ENCODE measurements at places on chromosomes 16 and 17. TPM values are rescaled to one million over a fixed set of nuclear protein-coding genes. Genes with fewer than 3 reads are reported as not detected.

The TBC1D3K gene
- not detected for total RNA-seq

The HAS3 gene
- 4.1 TPM for total RNA-seq

The FUS gene
- total RNA-seq, result 42.0 TPM

The MPO gene
- under 0.01 TPM for total RNA-seq

The RND2 gene
- total RNA-seq, result 0.35 TPM

The TBX4 gene
- not detected for total RNA-seq

The STH gene
- total RNA-seq, result not detected

The PLLP gene
- total RNA-seq, result 8.4 TPM

The XPO6 gene
- total RNA-seq, result 76.8 TPM

The ZG16 gene
- total RNA-seq, result not detected

The NPTX1 gene
- total RNA-seq, result 0.07 TPM

The LDAF1 gene
- total RNA-seq, result 36.6 TPM

The IGFBP4 gene
- 138 TPM for total RNA-seq

The KRT24 gene
- total RNA-seq, result not detected

The HS3ST3A1 gene
- not detected for total RNA-seq

The PIPOX gene
- total RNA-seq, result 2.0 TPM

The GID4 gene
- total RNA-seq, result 6.1 TPM

The PLXDC1 gene
- not detected for total RNA-seq

The CLEC18C gene
- not detected for total RNA-seq

The MYADML2 gene
- not detected for total RNA-seq

The ZNF594 gene
- 2.0 TPM for total RNA-seq

The NACA2 gene
- total RNA-seq, result not detected

The ESRP2 gene
- total RNA-seq, result 0.25 TPM

The MYH2 gene
- total RNA-seq, result not detected

The IRX5 gene
- total RNA-seq, result 0.99 TPM

The ALOX15 gene
- total RNA-seq, result not detected

The CRHR1 gene
- not detected for total RNA-seq

The CETP gene
- 0.33 TPM for total RNA-seq

The NR1D1 gene
- 0.73 TPM for total RNA-seq

The ANKRD11 gene
- total RNA-seq, result 58.1 TPM

The SLC5A2 gene
- not detected for total RNA-seq

The MED1 gene
- total RNA-seq, result 33.9 TPM

The CD300E gene
- not detected for total RNA-seq

Measured in pulmonary artery endothelial cell (primary cell).